ENCODE measurements at places on chromosomes 3 and 15. TPM values are rescaled to one million over a fixed set of nuclear protein-coding genes. Genes with fewer than 3 reads are reported as not detected.

DNA sequence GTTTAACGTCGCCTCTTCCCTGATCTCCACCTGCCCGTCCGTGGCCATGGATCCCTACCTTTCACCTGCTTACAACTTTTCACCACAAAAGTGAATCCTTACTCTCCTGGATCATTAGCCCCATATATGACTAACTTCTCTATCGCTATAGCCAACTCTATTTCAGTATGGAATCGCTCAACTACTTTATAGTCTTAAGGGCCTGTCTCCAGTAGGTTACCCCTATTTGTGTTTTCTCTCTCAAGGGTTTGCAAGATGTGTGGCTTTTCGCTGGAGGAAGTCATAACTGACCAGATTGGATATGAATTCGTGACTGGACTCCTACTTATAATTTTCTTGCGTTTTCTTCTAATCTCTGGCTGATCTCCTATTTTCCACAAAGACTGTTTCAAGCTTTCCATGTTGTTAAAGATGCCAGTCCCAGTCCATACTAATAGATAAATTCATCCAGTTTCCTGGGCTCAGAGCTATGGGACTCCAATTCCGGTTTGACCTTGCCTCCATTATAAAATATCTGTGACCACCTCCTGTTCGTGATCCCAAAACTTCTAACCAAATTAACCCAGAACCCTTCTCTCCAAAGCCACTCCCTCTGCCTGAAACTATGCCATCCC lies 1.3 kb upstream of the STAG1 start:
- peaks cover 51% of the 10 kb centered on the region for H3K4me1 ChIP-seq
- H3K36me3 ChIP-seq: no peaks in the 10 kb centered on the region
- H3K27me3 ChIP-seq: peaks cover 2% of the 10 kb centered on the region
- peak overlapping the region; percentile 84 for H3K4me3 ChIP-seq

- H3K4me1 ChIP-seq: peaks cover 11% of the 10 kb centered on the region
- peaks cover 2% of the 10 kb centered on the region for H3K27me3 ChIP-seq
- H3K27ac ChIP-seq: no peak overlapping the region
Observed at GRCh38 chr3:127908202-127908601, 6.8 kb upstream of the KBTBD12 start.

The ATP13A4 gene
- 0.30 TPM for total RNA-seq

- no peak for DNase-seq
- H3K4me3 ChIP-seq: no peak overlapping the region
- H3K27me3 ChIP-seq: no peaks in the 10 kb centered on the region
- H3K27ac ChIP-seq: no peak overlapping the region
- H3K36me3 ChIP-seq: no peaks in the 10 kb centered on the region
Observed at GRCh38 chr3:31815631-31816440, 165.2 kb downstream of the OSBPL10 start.

DNA sequence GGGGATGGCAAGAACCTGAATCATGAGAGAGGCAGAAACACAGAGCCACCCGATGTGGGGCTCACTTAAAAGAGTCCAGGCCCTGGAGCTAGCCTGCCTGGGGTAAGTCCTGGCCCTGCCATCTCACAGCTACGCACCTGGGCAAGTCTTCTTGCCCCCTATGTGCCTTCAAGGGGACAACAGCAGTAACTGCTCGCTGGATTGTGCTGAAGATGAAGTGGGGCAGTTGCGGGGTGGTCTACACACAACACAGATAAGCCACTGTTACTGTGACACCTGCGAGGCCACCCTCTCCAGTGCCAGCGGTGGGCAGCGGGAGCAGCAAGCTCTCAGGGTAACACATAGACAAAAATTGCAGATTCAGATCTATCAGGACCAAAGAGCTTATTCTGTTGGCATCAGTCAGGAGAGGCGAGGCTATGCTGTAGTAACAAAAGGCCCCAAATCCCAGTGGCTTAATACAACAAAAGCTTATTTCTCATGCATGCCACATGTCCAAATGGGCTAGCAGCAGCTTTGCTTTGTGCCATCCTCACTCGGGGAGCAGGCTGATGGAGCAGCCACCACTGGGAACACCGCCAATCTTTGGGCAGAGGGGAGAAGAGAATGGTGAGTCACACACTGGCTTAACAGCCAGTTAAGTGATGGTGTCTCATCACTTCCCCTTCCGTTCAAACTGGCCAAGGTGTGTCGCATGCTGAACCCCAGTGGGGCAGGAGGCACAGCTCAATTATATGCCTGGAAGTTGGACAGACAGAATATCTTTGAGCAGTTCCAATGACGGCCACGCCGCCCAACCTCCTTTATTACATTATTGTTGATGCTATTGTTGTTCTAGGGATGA lies 78.3 kb downstream of the WNT7A start:
- peaks cover 5% of the 10 kb centered on the region for H3K4me1 ChIP-seq
- H3K27me3 ChIP-seq: no peaks in the 10 kb centered on the region
- H3K4me3 ChIP-seq: no peak overlapping the region

The CYB561D2 gene
- total RNA-seq: 11.7 TPM

The CHRNA7 gene
- total RNA-seq: 9.5 TPM

GRCh38 chr3:169641167-169641566 lies 22.3 kb downstream of the MECOM start:
- no peaks in the 10 kb centered on the region for H3K36me3 ChIP-seq
- no peak for DNase-seq
- H3K27ac ChIP-seq: no peak overlapping the region
- H3K27me3 ChIP-seq: peaks cover 17% of the 10 kb centered on the region
- no peak overlapping the region for H3K4me3 ChIP-seq

- no peak for DNase-seq
- peaks cover 2% of the 10 kb centered on the region for H3K36me3 ChIP-seq
- H3K27me3 ChIP-seq: no peaks in the 10 kb centered on the region
- H3K27ac ChIP-seq: no peak overlapping the region
Observed at GRCh38 chr15:69489073-69489571, 36.5 kb downstream of the RPLP1 start.

- H3K27ac ChIP-seq: no peak overlapping the region
- H3K36me3 ChIP-seq: peaks cover 10% of the 10 kb centered on the region
- peaks cover 8% of the 10 kb centered on the region for H3K4me1 ChIP-seq
- no peak overlapping the region for H3K4me3 ChIP-seq
- peak; percentile 25 for DNase-seq
Observed at GRCh38 chr3:45546716-45547701, 47.5 kb upstream of the LIMD1 start.

The TMEM212 gene
- not detected for total RNA-seq

The C3orf49 gene
- not detected for total RNA-seq

- peaks cover 2% of the 10 kb centered on the region for H3K27me3 ChIP-seq
- no peak overlapping the region for H3K4me3 ChIP-seq
- no peaks in the 10 kb centered on the region for H3K36me3 ChIP-seq
- no peak for DNase-seq
- H3K27ac ChIP-seq: no peak overlapping the region
Observed at GRCh38 chr15:91915576-91915975, 62.1 kb downstream of the SLCO3A1 start.

GRCh38 chr3:105367063-105367405 lies 325 bp downstream of the ALCAM start:
- peak; percentile 10 for DNase-seq
- H3K4me3 ChIP-seq: peak overlapping the region; percentile 91
- H3K27me3 ChIP-seq: peaks cover 47% of the 10 kb centered on the region
- H3K4me1 ChIP-seq: peaks cover 37% of the 10 kb centered on the region
- H3K27ac ChIP-seq: no peak overlapping the region

DNA sequence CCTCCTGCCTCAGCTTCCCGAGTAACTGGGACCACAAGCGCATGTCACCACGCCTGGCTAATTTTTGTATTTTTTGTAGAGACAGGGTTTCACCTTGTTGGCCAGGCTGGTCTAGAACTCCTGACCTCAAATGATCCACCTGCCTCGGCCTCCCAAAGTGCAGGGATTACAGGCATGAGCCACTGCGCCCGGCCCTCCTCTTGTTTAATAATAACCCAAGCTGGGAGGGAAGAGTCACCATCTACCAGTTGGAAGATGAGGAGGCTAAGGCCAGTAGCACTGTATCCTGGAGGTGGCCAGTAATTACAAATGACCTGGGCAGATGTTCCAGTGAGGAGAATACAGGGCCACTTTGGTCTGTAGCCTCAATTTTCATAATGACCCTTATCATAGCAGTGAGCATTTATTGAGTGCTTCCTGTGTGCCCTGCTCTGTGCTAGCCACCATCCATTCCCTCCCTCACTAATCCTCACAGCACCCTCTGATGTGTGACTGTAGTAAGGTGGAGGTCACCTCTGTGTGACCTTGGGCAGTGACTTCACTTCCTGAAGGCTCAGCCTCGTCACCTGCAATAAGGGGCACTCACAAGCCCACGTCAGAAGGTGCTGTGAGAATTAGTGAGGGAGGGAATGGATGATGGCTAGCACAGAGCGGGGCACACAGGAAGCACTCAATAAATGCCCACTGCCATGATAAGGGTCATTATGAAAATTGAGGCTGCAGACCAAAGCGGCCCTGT lies 64.2 kb downstream of the ABTB1 start:
- H3K36me3 ChIP-seq: no peaks in the 10 kb centered on the region
- H3K4me3 ChIP-seq: no peak overlapping the region
- DNase-seq: no peak
- H3K27ac ChIP-seq: no peak overlapping the region

GRCh38 chr3:4885316-4885715 lies 93.9 kb upstream of the BHLHE40 start:
- no peak for DNase-seq
- H3K4me3 ChIP-seq: no peak overlapping the region
- peaks cover 4% of the 10 kb centered on the region for H3K27me3 ChIP-seq
- no peak overlapping the region for H3K27ac ChIP-seq
- no peaks in the 10 kb centered on the region for H3K4me1 ChIP-seq
- H3K36me3 ChIP-seq: no peaks in the 10 kb centered on the region

- H3K4me3 ChIP-seq: no peak overlapping the region
- DNase-seq: no peak
- H3K4me1 ChIP-seq: no peaks in the 10 kb centered on the region
- H3K27me3 ChIP-seq: no peaks in the 10 kb centered on the region
- H3K36me3 ChIP-seq: peaks cover 3% of the 10 kb centered on the region
- no peak overlapping the region for H3K27ac ChIP-seq
Observed at GRCh38 chr3:194840661-194841514, 155.2 kb downstream of the FAM43A start.

The ITIH4 gene
- total RNA-seq: 6.3 TPM

- H3K4me3 ChIP-seq: no peak overlapping the region
- no peak for DNase-seq
- H3K4me1 ChIP-seq: peaks cover 3% of the 10 kb centered on the region
- H3K27me3 ChIP-seq: no peaks in the 10 kb centered on the region
- H3K36me3 ChIP-seq: no peaks in the 10 kb centered on the region
Observed at GRCh38 chr3:111521891-111522290, 20.1 kb upstream of the CD96 start.

DNA sequence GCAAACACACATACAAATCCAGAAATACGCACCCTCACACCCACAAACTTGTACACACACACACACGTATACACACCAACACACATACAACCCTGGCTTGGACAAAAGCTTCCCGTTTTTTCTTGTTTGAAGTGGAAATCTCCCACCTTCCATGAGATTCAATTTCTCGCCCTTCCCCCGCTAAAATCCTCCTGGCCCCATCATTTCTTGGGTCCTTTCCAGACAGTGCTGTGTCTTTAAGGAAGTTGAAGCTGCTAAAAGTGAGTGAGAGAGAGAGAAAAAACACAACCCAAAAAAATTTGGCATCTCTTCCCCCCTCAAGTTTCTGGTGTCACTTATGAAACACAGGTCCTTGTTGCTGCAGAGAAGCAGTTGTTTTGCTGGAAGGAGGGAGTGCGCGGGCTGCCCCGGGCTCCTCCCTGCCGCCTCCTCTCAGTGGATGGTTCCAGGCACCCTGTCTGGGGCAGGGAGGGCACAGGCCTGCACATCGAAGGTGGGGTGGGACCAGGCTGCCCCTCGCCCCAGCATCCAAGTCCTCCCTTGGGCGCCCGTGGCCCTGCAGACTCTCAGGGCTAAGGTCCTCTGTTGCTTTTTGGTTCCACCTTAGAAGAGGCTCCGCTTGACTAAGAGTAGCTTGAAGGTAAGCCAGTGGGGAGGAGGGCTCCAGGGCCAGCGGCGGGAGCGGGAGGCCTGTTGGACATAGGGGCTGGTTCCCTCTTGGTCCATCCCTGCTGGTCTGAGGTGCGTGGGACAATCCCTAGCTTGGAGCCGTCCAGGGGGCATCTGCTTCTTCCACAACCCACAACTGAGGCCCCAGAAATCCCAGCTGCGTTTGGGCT lies at the start of gene ISLR:
ISLR (plus strand) TSS at position 331 of the 839 bp plus-strand sequence. CDS start 1,149 bp downstream, outside the sequence.
- H3K27me3 ChIP-seq: peaks cover 33% of the 10 kb centered on the region
- H3K4me3 ChIP-seq: peak within 1 kb of the TSS; percentile 79
- no peak for DNase-seq
- H3K36me3 ChIP-seq: peaks cover 4% of the 10 kb centered on the region
- H3K27ac ChIP-seq: peak within 1 kb of the TSS; percentile 84
- H3K4me1 ChIP-seq: peaks cover 77% of the 10 kb centered on the region

DNA sequence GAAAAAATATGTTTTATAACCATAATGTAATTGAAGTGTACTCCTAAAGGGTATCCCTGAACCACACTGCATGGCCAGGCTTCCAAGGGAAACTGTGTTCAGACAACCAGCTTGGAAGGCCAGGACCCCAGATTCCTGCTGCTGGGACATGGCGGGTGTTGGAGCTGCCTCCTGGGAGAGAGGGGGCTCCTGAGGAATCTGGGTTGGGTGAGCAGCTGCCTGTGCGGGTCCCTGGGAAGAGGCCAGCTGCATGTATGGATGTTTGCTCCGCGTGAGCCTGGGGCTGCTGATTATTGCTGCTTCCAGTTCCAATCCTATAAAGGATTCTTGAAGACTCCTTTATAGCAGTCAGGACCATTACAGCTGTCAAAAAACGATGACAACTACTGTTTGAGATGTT lies 348.6 kb upstream of the ICE2 start:
- no peaks in the 10 kb centered on the region for H3K36me3 ChIP-seq
- DNase-seq: no peak
- no peaks in the 10 kb centered on the region for H3K4me1 ChIP-seq
- H3K27ac ChIP-seq: no peak overlapping the region
- no peak overlapping the region for H3K4me3 ChIP-seq

The ITPR1 gene
- 4.8 TPM for total RNA-seq

- peaks cover 35% of the 10 kb centered on the region for H3K4me1 ChIP-seq
- H3K27ac ChIP-seq: peak overlapping the region; percentile 24
- H3K36me3 ChIP-seq: peaks cover 5% of the 10 kb centered on the region
- H3K27me3 ChIP-seq: no peaks in the 10 kb centered on the region
Observed at GRCh38 chr3:29447946-29448627, 167.2 kb downstream of the RBMS3 start.

The MNS1 gene
- 9.6 TPM for total RNA-seq

DNA sequence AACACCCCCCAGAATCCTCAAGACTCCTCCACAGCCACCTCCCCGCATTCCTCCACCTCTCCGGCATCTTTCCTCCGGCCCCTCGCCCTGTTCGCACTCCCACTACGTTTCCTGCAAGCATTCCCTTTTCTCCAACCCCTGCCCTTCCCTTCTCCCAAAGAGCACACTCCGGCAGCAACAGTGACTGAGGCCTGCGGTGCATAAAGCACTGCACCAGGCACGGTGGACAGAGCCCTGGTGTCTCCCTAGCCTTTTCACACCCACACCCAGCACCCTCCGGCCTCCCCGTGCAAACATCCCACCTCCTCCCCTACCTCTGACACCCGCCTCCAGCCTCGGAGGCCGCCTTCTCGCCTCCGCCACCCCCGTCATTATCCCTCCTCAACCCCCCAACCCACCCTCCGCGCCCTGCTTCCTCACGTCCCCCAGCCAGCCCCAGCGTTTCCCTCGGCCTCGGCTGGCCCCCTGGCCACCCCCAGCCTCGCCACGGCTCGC lies 577 bp downstream of the ZNF148 start:
- H3K4me1 ChIP-seq: peaks cover 37% of the 10 kb centered on the region
- peaks cover 4% of the 10 kb centered on the region for H3K27me3 ChIP-seq
- DNase-seq: peak; percentile 25
- H3K36me3 ChIP-seq: peaks cover 6% of the 10 kb centered on the region

- no peaks in the 10 kb centered on the region for H3K27me3 ChIP-seq
- H3K4me3 ChIP-seq: peak overlapping the region; percentile 62
- peak overlapping the region; percentile 67 for H3K27ac ChIP-seq
- H3K36me3 ChIP-seq: no peaks in the 10 kb centered on the region
Observed at GRCh38 chr15:74788683-74789151, 6.8 kb downstream of the CSK start.

- no peaks in the 10 kb centered on the region for H3K27me3 ChIP-seq
- no peaks in the 10 kb centered on the region for H3K4me1 ChIP-seq
- H3K36me3 ChIP-seq: peaks cover 3% of the 10 kb centered on the region
- no peak for DNase-seq
Observed at GRCh38 chr15:52331490-52332240, 36.1 kb upstream of the MYO5C start.

Data from neural crest cell (in vitro differentiated cells).